ENCODE measurements at places on chromosomes 7 and 10. TPM values are rescaled to one million over a fixed set of nuclear protein-coding genes. Genes with fewer than 3 reads are reported as not detected.

The DENND2A gene
- 0.78 TPM for total RNA-seq

The ZNF398 gene
- total RNA-seq: 8.0 TPM

The FAM221A gene
- 0.45 TPM for total RNA-seq

The FMC1 gene
- 39.0 TPM for total RNA-seq

The HOXA11 gene
- total RNA-seq: 0.70 TPM

The CALML5 gene
- total RNA-seq: not detected

The FGL2 gene
- not detected for total RNA-seq

The TEX47 gene
- total RNA-seq: not detected

The NKX2-3 gene
- total RNA-seq: 0.07 TPM

The C10orf62 gene
- not detected for total RNA-seq

The ASL gene
- total RNA-seq: 24.1 TPM

The GRK5 gene
- 8.5 TPM for total RNA-seq

The TLX1 gene
- total RNA-seq: not detected

The ARMC3 gene
- 1.1 TPM for total RNA-seq

The GTF2IRD2 gene
- 8.1 TPM for total RNA-seq

The TRIM73 gene
- 1.7 TPM for total RNA-seq

The FRAT1 gene
- 1.7 TPM for total RNA-seq

The CCL24 gene
- not detected for total RNA-seq

The CCDC172 gene
- not detected for total RNA-seq

The ZNF277 gene
- 14.7 TPM for total RNA-seq

The VPS37D gene
- total RNA-seq: 6.6 TPM

The IFIT1B gene
- total RNA-seq: not detected

The MALRD1 gene
- total RNA-seq: not detected

The SPOCK2 gene
- total RNA-seq: 0.51 TPM

The NUDT13 gene
- total RNA-seq: 5.4 TPM

The RPP30 gene
- 45.4 TPM for total RNA-seq

The PON1 gene
- total RNA-seq: 0.64 TPM

The PNLIPRP3 gene
- not detected for total RNA-seq

The MEST gene
- total RNA-seq: 40.4 TPM

The FBXO24 gene
- 0.51 TPM for total RNA-seq

The SPDYE16 gene
- total RNA-seq: not detected

The TMEM236 gene
- total RNA-seq: 0.05 TPM

The MINDY4 gene
- total RNA-seq: 2.8 TPM

The DIP2C gene
- 11.1 TPM for total RNA-seq

The KLF14 gene
- not detected for total RNA-seq

The UNCX gene
- total RNA-seq: not detected

The DRGX gene
- not detected for total RNA-seq

The TNKS2 gene
- 19.8 TPM for total RNA-seq

The NOS3 gene
- total RNA-seq: 0.63 TPM

The TRIM56 gene
- 13.4 TPM for total RNA-seq

The BLVRA gene
- 78.9 TPM for total RNA-seq

The HERC4 gene
- total RNA-seq: 27.9 TPM

The PSMG3 gene
- total RNA-seq: 100 TPM

The BNIP3 gene
- total RNA-seq: 40.6 TPM

Measured in A549 treated with GW870086 at 1 μM for 4 hours (cell line).